Adrenal gland (tissue), 19 donors: ENCODE measurements at places on chromosomes 6 and 20. TPM values are rescaled to one million over a fixed set of nuclear protein-coding genes. Genes with fewer than 3 reads are reported as not detected.
A peak's percentile ranks its signal among the peaks of the same experiment; 100 is the strongest.

The SRMS gene
- polyA plus RNA-seq: not detected

The DEFB121 gene
- not detected for polyA plus RNA-seq

The INSM1 gene
- polyA plus RNA-seq: 11.2 TPM

The TIAM2 gene
- 8.4 TPM for polyA plus RNA-seq

The AVP gene
- polyA plus RNA-seq: not detected

The CFAP61 gene
- 2.7 TPM for polyA plus RNA-seq

The PRPF6 gene
- 49.8 TPM for polyA plus RNA-seq

- no peak overlapping the region for H3K27ac ChIP-seq
- no peak for DNase-seq
- no peak overlapping the region for H3K4me3 ChIP-seq
Measured at GRCh38 chr6:166659581-166659980, 32.5 kb upstream of the RPS6KA2 start.

- H3K27me3 ChIP-seq: no peaks in the 10 kb centered on the region
- H3K4me3 ChIP-seq: no peak overlapping the region
- DNase-seq: no peak
- no peaks in the 10 kb centered on the region for H3K36me3 ChIP-seq
- H3K4me1 ChIP-seq: peaks cover 14% of the 10 kb centered on the region
Measured at GRCh38 chr20:50453533-50454244, 56.5 kb upstream of the PTPN1 start.

DNA sequence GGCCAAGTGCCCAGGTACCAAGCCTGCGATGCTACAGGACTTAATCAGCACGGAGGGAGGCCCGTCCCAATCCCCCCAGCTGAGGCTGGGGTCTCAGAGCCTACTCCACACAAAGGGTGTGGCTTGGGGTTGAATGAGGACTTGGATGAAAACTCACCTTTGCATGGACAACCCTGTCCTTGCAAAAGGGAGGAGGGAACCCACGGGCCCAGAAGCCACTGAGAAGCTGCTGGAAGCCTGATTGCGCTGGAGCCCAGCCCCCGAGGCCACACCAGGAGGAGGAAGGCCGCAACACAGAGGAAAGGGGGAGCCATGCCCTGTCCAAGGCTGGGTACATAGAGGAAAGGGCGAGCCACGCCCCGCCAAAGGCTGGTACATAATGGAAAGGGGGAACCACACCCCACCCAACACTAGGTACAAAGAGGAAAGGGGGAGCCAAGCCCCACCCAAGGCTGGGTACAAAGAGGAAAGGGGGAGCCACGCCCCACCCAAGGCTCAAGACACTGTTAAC lies 158.8 kb downstream of the DLL1 start:
- no peaks in the 10 kb centered on the region for H3K36me3 ChIP-seq
- H3K27me3 ChIP-seq: no peaks in the 10 kb centered on the region
- no peak overlapping the region for H3K4me3 ChIP-seq
- no peak overlapping the region for H3K27ac ChIP-seq
- H3K4me1 ChIP-seq: no peaks in the 10 kb centered on the region

GRCh38 chr20:39108746-39109145 lies 146.6 kb downstream of the DHX35 start:
- H3K4me1 ChIP-seq: peaks cover 8% of the 10 kb centered on the region
- peak; percentile 53 for DNase-seq
- no peak overlapping the region for H3K4me3 ChIP-seq
- no peak overlapping the region for H3K27ac ChIP-seq

DNA sequence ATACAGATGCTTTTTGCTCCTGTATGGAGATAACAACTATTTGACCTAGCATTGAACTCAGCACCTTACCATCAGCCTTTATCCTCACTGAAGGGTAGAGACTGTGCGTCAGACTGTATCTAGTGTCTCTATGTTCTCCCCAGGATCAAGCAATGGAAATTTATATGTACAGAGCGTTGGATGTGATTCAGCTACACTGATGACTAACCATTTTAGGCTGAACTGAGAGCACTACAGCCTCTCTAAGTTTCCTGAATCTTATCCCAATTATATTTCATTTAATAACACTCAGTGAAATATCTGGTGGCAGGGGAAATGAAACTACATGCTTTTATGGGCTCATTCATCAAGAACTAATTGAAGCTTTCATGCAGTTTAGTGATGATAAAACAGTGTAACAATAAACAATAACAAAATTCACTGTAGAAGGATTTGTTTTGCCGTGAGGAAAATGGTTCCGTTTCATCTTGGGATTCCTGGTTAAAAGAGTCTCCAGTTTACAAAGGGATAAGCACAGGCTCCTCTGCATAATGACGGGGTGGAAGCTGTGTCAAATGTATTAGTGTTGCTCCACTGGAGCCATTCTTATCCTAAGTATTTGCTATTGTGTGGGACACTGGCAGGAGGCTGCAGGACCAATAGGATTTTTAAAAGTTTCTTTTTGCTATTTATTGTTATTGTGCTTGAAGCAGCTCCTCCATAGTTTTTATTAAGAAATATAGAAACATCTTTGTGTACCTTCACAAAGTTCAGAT lies 567.6 kb upstream of the MMS22L start:
- no peak for DNase-seq
- H3K27me3 ChIP-seq: no peaks in the 10 kb centered on the region
- no peaks in the 10 kb centered on the region for H3K4me1 ChIP-seq
- H3K27ac ChIP-seq: no peak overlapping the region
- H3K36me3 ChIP-seq: no peaks in the 10 kb centered on the region
- H3K4me3 ChIP-seq: no peak overlapping the region

- no peaks in the 10 kb centered on the region for H3K36me3 ChIP-seq
- no peaks in the 10 kb centered on the region for H3K27me3 ChIP-seq
- peak; percentile 55 for DNase-seq
- no peak overlapping the region for H3K4me3 ChIP-seq
- H3K27ac ChIP-seq: peak overlapping the region; percentile 22
- no peaks in the 10 kb centered on the region for H3K4me1 ChIP-seq
Measured at GRCh38 chr6:151475653-151476523, 17.9 kb upstream of the CCDC170 start.

- H3K4me1 ChIP-seq: peaks cover 26% of the 10 kb centered on the region
- no peaks in the 10 kb centered on the region for H3K27me3 ChIP-seq
- H3K36me3 ChIP-seq: no peaks in the 10 kb centered on the region
- H3K27ac ChIP-seq: no peak overlapping the region
- DNase-seq: no peak
Measured at GRCh38 chr6:31865205-31866118, 2.8 kb upstream of the NEU1 start.

DNA sequence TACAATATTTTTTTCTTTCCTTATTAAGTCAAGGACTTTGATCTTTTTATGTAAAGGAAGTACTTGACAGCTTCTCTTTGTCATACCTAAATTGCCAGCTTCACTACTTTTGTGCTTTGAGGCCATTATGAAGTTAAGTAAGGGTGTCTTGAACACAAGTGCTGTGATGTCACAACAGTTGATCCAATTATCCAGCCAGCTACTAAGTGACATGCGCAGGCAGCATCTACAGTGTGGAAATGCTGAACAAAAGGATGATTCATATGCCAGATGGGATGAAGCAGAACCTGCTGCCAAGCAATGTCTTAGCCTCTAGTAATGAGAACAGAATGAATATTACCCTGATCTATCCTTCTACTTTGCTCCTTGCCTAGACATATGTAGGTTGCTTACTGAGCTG lies 68.3 kb upstream of the TMEM244 start:
- H3K27me3 ChIP-seq: no peaks in the 10 kb centered on the region
- no peaks in the 10 kb centered on the region for H3K36me3 ChIP-seq
- no peak overlapping the region for H3K27ac ChIP-seq
- H3K4me1 ChIP-seq: no peaks in the 10 kb centered on the region
- DNase-seq: peak; percentile 16

DNA sequence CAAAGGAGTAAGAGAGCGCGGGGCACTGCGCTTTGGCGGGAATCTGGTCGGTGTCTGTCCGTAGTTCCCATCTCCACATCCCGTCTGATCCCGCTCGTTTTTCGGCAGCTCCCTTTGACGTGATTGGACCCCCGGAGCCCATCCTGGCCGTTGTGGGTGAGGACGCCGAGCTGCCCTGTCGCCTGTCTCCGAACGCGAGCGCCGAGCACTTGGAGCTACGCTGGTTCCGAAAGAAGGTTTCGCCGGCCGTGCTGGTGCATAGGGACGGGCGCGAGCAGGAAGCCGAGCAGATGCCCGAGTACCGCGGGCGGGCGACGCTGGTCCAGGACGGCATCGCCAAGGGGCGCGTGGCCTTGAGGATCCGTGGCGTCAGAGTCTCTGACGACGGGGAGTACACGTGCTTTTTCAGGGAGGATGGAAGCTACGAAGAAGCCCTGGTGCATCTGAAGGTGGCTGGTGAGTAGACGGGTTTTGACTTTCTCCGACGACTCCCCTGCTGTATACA lies 1.4 kb downstream of the BTN1A1 start:
- peaks cover 7% of the 10 kb centered on the region for H3K4me1 ChIP-seq
- no peak overlapping the region for H3K4me3 ChIP-seq
- H3K27ac ChIP-seq: no peak overlapping the region
- H3K36me3 ChIP-seq: no peaks in the 10 kb centered on the region
- peaks cover 18% of the 10 kb centered on the region for H3K27me3 ChIP-seq
- peak; percentile 42 for DNase-seq

DNA sequence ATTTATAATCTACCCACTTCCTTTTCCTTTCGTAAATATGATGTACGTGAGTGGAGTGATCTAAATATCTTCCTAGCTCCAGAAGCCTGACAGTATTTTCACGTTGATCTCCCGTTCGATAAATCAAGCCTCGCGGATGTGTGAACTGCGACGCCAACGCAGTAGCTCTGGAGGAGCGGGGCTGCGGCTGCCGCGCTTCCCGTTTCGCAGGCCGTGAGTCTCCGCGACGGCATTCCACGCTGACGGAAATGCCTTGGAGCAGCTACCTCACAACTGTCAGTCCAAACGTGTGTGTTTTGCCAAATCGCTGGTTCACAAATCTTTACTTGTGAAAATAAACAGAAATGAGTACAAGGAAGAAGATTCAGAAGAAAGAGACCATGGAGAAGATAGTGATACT lies 41.2 kb downstream of the BTBD3 start:
- no peak for DNase-seq
- no peaks in the 10 kb centered on the region for H3K4me1 ChIP-seq
- H3K4me3 ChIP-seq: no peak overlapping the region
- no peak overlapping the region for H3K27ac ChIP-seq
- no peaks in the 10 kb centered on the region for H3K36me3 ChIP-seq
- no peaks in the 10 kb centered on the region for H3K27me3 ChIP-seq

GRCh38 chr20:38290829-38291814 lies 12.8 kb upstream of the BPI start:
- no peak overlapping the region for H3K4me3 ChIP-seq
- H3K27ac ChIP-seq: no peak overlapping the region
- no peaks in the 10 kb centered on the region for H3K36me3 ChIP-seq

DNA sequence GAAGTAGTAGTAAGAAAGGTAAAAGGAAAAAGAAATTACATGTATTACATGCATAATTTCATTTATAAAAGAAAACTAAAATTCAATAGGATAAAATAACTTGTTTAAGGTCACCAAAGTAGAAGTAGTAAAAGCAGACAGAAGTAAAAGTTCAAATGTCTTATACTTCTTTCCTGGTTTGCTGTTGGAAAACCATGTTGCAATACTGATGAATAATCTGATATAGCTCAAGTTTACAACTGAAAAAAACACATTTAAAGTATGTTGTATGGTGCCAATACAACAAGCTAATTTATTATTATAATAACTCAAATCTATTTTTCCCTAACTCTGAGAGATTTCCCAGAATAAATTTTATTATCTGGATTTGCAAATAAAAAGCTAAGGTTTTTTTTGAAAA lies 78.3 kb downstream of the PHIP start:
- H3K27me3 ChIP-seq: no peaks in the 10 kb centered on the region
- H3K4me1 ChIP-seq: no peaks in the 10 kb centered on the region
- no peak overlapping the region for H3K27ac ChIP-seq
- no peak overlapping the region for H3K4me3 ChIP-seq
- no peak for DNase-seq
- H3K36me3 ChIP-seq: no peaks in the 10 kb centered on the region

GRCh38 chr20:63022501-63022900 lies 15.7 kb upstream of the BHLHE23 start:
- peaks cover 35% of the 10 kb centered on the region for H3K27me3 ChIP-seq
- no peaks in the 10 kb centered on the region for H3K4me1 ChIP-seq
- H3K4me3 ChIP-seq: no peak overlapping the region
- no peaks in the 10 kb centered on the region for H3K36me3 ChIP-seq
- no peak overlapping the region for H3K27ac ChIP-seq

DNA sequence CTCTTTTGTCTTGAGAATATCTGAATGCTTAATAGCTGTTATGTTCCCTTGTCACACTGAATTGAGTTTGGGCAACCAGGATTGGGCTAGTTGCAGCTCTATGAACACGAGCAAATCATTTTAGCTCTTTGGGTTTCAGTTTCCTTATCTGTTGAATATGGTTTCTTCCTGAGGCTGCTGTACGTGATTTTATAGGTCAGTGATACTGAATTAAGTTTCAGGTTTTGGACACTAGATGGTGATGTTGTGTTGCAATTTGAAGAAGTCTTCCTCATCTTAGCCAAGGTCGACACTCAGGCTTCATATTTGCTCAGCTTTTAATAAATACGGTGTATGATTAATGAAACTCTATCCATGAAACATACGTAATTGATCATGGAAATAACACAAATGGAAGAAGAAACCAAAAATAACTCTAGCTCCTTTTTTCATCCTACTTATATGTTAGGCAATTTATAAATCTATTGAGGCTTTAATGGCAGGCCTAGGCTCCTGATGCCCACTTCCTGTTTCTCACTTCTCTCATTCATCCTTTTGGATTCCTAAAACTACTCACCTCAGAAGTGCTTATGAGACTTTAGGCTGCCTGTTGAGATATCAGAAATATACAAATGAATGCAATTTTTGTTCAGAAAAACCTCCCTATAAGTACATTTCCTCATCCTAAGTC lies 354.1 kb upstream of the MAP3K7 start:
- H3K36me3 ChIP-seq: no peaks in the 10 kb centered on the region
- no peak overlapping the region for H3K27ac ChIP-seq
- H3K4me1 ChIP-seq: no peaks in the 10 kb centered on the region
- no peaks in the 10 kb centered on the region for H3K27me3 ChIP-seq

- no peaks in the 10 kb centered on the region for H3K27me3 ChIP-seq
- H3K4me3 ChIP-seq: no peak overlapping the region
- no peaks in the 10 kb centered on the region for H3K36me3 ChIP-seq
- peaks cover 5% of the 10 kb centered on the region for H3K4me1 ChIP-seq
Measured at GRCh38 chr6:18241208-18242038, 22.9 kb downstream of the DEK start.
